Endothelial cell (in vitro differentiated cells): ENCODE measurements at places on chromosomes 16 and 17. TPM values are rescaled to one million over a fixed set of nuclear protein-coding genes. Genes with fewer than 3 reads are reported as not detected.

Gene RSAD1
- 25.9 TPM for total RNA-seq

Gene CD300LG
- 5.4 TPM for total RNA-seq

- H3K27me3 ChIP-seq, result no peaks in the 10 kb centered on the region
- H3K4me3 ChIP-seq, result no peak overlapping the region
- H3K27ac ChIP-seq, result no peak overlapping the region
- DNase-seq, result no peak
- no peaks in the 10 kb centered on the region for H3K36me3 ChIP-seq
These were observed 16.8 kb upstream of the ATF7IP2 start for GRCh38 chr16:10368969-10369551.

- no peak overlapping the region for H3K27ac ChIP-seq
- H3K36me3 ChIP-seq, result no peaks in the 10 kb centered on the region
- H3K4me1 ChIP-seq, result peaks cover 16% of the 10 kb centered on the region
- no peaks in the 10 kb centered on the region for H3K27me3 ChIP-seq
These were observed 121.7 kb downstream of the SLC39A11 start for GRCh38 chr17:72970797-72971196.

- peaks cover 4% of the 10 kb centered on the region for H3K4me1 ChIP-seq
- H3K4me3 ChIP-seq, result no peak overlapping the region
- H3K36me3 ChIP-seq, result no peaks in the 10 kb centered on the region
- DNase-seq, result no peak
These were observed 5.1 kb downstream of the MVP start for GRCh38 chr16:29825145-29826044.

DNA sequence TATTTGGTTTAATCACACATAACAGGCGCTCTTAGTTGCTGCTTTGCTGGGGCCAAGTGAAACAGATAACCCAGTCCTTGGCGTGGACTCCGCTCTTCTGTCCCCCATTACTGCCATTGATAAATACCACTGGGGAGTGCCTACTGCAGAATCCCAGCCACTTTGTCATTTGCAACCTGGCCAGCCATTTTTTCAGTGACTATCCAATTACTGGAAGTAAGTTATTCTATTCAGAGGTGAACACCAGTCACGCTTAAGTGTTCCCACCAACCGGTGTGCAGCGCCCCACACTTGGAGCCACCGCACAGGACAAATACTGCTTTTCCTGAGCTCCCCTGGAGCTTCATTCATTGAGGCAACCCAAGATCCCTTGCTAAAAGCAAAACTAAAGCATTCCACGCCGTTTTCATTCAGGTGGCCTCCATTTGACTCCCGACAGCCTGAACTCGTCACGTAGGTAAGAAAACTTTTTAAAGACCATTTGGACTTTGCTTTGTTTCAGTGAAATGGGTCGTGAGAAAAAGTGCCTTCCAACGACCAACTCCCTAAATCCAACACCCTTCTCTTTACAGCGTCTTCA, 1.8 kb downstream of the USP7 start:
- peaks cover 47% of the 10 kb centered on the region for H3K4me1 ChIP-seq
- peak overlapping the region; percentile 95 for H3K4me3 ChIP-seq
- no peak for DNase-seq
- peak overlapping the region; percentile 89 for H3K27ac ChIP-seq

DNA sequence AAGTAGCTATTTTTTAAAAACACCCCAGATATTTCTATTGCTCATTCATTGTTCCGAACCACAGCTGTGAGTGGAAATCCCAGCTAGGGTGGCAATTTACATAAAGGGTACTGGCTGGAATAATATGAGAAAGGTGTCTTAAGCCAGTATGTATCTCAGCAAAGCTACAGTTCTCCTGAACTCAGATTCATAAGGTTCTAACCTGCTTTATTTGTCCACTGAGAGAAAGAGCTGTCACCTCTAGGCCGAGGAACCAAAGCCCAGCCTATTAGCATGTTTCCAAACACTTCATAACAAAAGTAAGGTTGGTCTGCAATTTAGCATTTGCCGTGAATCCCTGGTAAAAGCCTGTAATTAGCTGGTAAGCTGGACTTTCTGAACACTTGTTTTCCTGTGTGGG, 57.0 kb upstream of the CLEC19A start:
- no peaks in the 10 kb centered on the region for H3K4me1 ChIP-seq
- no peak overlapping the region for H3K4me3 ChIP-seq
- DNase-seq, result no peak
- no peak overlapping the region for H3K27ac ChIP-seq
- H3K27me3 ChIP-seq, result peaks cover 7% of the 10 kb centered on the region

- H3K4me1 ChIP-seq, result no peaks in the 10 kb centered on the region
- H3K27ac ChIP-seq, result no peak overlapping the region
- no peaks in the 10 kb centered on the region for H3K36me3 ChIP-seq
- H3K27me3 ChIP-seq, result peaks cover 6% of the 10 kb centered on the region
These were observed 109.0 kb downstream of the N4BP1 start for GRCh38 chr16:48500981-48501380.
